Activated naive CD8-positive, alpha-beta T cell treated with anti-CD3 and anti-CD28 coated beads for 36 hours (primary cell): ENCODE measurements at places on chromosomes 5 and 9. TPM values are rescaled to one million over a fixed set of nuclear protein-coding genes. Genes with fewer than 3 reads are reported as not detected.
A peak's percentile ranks its signal among the peaks of the same experiment; 100 is the strongest.

DNA sequence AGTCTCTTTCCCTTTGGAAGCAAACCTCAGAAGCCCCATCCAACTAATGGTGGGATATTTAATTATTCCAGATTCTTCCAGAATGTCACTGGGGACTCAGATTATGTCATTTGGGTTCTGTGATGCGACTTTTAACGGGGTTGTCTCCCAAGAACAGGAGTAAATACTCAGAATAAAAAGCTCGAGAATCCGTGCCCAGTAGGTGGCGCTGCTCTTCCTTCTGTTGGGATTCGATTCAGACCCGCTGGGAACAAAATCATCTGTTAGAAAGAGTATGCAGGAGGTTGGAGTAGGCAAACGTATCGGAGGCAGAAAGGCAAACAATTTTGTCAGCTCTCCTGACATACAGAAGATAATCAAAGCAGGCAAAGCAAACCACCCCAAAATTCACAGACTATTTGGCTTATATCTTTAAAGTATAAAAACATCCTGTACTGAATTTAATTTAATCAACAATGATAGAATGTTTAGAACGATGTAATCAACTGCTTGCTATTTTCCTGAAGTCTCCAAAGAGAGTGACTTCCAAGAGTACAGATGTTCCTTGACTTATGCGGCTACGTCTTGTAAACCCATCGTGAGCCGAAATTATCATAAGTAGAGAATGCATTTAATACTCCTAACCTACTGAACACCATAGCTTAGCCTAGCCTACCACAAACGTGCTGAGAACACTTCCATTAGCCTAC lies 169.8 kb upstream of the RAI14 start:
- peak; percentile 61 for DNase-seq

GRCh38 chr5:114858665-114859437 lies 310.9 kb downstream of the TRIM36 start:
- DNase-seq = no peak

DNM1 gene
- total RNA-seq = 0.58 TPM

EFNA5 gene
- total RNA-seq = not detected

- DNase-seq = no peak
Observed at GRCh38 chr5:147616421-147616820, 106.6 kb upstream of the DPYSL3 start.

GRCh38 chr9:81565144-81565543 lies 124.2 kb downstream of the TLE1 start:
- no peak for DNase-seq

DNA sequence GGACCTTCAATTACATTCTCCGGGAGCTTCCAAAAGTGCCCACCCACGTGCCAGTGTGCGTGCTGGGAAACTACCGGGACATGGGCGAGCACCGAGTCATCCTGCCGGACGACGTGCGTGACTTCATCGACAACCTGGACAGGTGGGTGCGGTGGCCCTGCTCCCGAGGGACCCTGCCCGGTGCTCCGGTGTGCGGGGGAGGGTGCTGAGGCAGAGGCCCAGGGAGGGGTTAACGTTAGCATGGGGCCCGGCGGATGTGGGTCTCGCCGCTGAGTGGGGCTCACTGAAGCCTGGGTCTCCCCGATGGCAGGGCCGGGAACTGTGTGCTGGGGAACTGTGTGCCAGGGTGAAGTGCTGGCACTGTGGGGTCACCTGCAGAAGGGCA lies 10.6 kb upstream of the AJM1 start:
- DNase-seq = no peak

GRCh38 chr5:10416868-10417267 lies 24.8 kb upstream of the ROPN1L start:
- no peak for DNase-seq

- no peak for DNase-seq
Observed at GRCh38 chr5:115785381-115786065, 30.9 kb downstream of the CDO1 start.

- no peak for DNase-seq
Observed at GRCh38 chr5:142789206-142789605, 19.0 kb downstream of the ARHGAP26 start.

CNTFR gene
- not detected for total RNA-seq

DNA sequence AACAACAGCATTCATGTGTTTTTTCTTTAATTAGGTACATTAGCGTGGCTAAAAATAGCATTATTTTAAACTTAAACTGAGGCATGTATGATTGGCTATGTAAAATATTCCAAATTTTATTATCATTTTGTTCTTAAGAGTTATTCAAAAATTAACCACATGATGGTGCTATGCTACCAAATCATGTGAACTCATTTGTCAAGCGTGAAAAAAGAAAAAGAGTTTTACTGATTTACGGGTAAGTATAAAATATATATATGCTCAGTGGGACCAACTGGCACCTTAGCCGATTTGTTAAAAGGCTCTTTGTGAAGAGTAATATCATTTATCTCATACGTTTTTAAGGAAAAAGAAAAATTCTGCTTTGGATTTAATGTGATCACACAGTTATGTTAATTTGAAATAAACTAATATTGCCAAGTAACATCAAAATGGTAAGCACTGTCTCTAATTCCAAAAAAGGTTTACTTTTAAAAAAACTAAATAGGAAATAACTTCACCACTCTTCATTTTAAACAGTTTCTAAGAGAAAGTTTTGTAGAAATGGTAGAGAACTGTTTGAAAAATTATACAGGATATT lies 1042.3 kb downstream of the CDH12 start:
- no peak for DNase-seq

DNA sequence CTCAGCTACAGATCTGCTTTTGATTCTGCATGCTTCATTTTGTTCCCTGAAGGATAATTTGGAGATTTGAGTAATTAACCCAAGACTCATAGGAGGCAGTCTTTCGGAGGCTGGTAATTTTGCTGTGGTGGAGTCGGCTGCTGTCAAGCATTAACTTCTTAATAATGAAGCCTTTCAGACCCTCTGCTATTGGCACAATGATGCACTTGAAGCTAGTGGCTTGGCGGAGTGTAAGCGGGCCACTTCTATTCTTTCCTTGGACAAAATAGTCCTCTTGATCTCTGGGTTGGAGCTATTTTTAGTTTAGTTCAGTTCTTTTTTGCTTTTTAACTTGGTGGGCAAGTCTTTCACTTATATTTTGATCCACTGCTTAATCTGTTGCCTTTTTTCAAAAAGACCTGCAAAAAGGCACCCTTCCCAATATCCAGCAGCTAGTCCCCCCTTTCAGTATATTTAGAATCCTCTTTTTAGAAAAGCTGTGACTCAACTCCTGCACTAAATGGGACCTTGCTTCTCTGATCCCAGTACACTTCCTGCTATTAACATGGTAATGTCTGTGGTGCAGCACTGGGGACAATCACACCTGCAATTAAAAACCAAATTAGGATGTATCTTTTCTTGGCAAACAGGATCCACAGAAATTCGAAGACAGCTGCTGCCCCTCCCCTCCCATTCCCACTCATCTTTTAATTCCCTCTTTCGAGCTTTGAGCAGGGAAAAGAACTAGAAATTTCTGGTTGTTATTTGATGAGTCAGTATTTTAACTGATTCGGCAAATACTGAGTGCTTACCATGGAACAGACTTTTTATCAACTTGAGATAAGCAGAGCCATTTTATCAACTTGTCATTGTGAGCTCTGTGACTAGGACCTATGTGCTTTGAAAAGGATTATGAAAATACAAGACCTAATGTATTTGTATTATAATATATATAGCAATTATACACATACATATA lies 169.4 kb upstream of the ANKRD55 start:
- no peak for DNase-seq

LOX gene
- total RNA-seq = not detected

ST8SIA4 gene
- total RNA-seq = 17.3 TPM

QRFP gene
- not detected for total RNA-seq

GRCh38 chr5:161547406-161547737 lies 847 bp upstream of the GABRB2 start:
- no peak for DNase-seq

GRCh38 chr5:122009436-122009835 lies 47.7 kb downstream of the SRFBP1 start:
- DNase-seq = no peak

GRIN1 gene
- total RNA-seq = not detected

- DNase-seq = no peak
Observed at GRCh38 chr5:68178579-68178978, 37.0 kb upstream of the PIK3R1 start.

ADAMTSL1 gene
- total RNA-seq = not detected

DNA sequence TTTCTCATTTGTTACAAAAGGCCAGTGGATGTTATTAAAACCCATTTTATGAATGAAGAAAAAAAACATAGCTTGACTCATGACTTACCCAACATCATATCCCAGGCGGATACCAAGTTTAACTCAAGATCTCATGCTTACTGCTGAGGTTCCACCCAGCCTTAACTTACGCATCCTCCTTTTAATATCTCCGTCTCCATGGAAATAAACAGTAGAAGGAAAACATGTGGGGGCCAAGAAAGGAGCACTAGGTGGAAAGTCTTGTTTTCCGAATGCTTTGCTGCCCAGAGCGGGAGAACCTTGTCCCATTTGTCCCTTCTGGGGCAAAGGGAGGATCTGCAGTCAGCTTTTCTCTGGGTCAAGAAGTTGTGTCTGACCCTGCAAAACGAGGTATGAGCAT lies 44.1 kb downstream of the ANGPTL2 start:
- no peak for DNase-seq

FRRS1L gene
- not detected for total RNA-seq

GRCh38 chr5:33649549-33650482 lies 209.1 kb downstream of the TARS1 start:
- no peak for DNase-seq

MYOT gene
- not detected for total RNA-seq

ZDHHC11 gene
- total RNA-seq = 5.5 TPM

PFN3 gene
- not detected for total RNA-seq

GRCh38 chr9:86921151-86921923 lies 26.0 kb downstream of the GAS1 start:
- DNase-seq = no peak

DNA sequence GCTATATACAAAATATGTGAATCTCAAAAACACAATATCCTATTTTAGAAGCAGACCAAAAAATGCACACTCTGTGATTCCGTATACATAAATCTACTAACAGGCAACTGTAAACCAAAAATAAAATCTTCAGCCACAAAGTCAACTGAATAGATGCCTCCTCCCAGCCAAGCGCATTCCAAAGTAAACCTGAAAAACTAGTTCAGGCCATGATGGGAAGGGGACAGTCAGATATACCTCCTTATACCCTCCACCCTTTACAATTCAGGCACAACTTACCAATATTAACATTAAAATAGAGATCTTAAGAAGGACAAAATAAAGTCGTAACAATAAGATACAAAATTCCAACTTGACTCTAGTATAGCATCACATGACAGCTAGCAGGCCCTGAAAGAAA lies 1604.5 kb upstream of the NUDT12 start:
- DNase-seq = no peak

- DNase-seq = no peak
Observed at GRCh38 chr9:2158766-2159430, 143.8 kb downstream of the SMARCA2 start.

C6 gene
- total RNA-seq = not detected

SAXO1 gene
- total RNA-seq = not detected

DNA sequence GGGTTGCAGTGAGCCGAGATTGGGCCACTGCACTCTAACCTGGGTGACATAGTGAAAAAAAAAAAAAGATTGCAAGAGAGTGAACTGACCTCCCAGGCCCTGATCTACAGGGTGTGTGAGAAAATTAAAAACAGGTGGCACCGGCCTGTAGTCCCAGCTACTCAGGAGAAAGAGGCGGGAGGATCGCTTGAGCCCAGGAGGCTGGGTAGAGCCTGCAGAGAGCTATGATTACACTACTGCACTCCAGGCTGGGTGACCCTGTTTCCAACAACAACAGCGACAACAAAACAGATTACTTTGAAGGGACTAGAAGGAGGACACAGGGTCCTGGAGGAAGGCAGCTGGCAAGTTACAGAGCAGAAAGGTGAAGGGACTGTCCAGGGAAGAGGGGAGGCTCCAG lies 42.2 kb upstream of the FABP6 start:
- DNase-seq = no peak

- no peak for DNase-seq
Observed at GRCh38 chr5:131682826-131683225, 47.8 kb upstream of the RAPGEF6 start.

CACFD1 gene
- total RNA-seq = 0.54 TPM

- no peak for DNase-seq
Observed at GRCh38 chr9:134877541-134877940, 3.1 kb upstream of the FCN2 start.

GRCh38 chr5:146273109-146273508 lies 65.5 kb upstream of the POU4F3 start:
- DNase-seq = no peak

DNA sequence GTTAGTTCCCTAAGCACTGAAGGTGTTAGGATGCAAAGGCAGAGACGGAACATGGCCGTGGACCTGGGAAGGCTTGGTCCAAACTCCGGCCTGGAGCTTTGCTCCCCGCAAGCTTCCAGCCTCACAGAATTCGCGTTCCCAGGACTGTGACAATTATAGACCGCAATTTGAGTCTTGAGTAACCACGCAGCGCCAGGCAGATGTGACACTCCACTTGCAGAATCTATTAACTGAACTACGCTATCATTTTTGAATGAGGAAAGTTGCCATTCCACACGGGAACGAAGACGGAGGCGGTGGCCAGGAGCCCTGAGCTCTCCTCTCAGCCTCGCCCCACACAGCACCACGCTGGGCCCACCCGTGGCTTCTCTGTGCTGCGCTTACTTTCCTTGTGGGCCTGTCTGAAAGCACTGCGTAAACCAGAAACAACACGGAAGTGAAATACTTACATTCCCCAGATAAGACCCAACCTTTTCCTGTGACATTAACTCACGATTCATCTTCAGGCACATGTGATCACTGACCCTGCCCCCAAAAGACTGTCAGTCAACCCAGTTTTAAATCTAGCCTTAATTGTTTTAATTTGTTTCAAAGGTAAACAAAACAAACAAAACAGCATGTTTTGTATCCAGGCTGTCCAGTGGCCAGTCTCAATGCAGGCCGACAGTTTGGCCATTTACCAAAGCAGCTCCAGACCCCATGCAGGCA lies 16.1 kb upstream of the COL5A1 start:
- DNase-seq = no peak

DNA sequence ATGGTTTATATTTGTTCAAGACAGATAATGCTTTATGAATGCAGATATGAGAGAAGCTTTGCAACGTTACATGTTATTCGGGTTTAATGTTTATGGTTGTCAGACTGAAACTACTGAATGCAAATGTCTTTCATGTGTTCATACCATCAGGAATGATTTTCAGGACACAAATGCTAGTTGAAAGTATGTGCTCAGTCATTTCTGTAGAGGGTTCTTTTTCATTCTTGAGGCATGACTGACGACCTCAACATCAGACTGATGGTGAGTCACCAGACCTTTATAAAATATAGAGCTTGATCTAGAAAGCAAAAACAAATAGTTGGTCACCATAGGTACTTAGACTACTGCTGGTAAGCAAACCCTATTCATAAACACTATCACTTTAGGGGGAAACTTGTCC lies 287.3 kb upstream of the NUDT12 start:
- no peak for DNase-seq
